ENCODE measurements at places on chromosomes 2 and 18.

DNA sequence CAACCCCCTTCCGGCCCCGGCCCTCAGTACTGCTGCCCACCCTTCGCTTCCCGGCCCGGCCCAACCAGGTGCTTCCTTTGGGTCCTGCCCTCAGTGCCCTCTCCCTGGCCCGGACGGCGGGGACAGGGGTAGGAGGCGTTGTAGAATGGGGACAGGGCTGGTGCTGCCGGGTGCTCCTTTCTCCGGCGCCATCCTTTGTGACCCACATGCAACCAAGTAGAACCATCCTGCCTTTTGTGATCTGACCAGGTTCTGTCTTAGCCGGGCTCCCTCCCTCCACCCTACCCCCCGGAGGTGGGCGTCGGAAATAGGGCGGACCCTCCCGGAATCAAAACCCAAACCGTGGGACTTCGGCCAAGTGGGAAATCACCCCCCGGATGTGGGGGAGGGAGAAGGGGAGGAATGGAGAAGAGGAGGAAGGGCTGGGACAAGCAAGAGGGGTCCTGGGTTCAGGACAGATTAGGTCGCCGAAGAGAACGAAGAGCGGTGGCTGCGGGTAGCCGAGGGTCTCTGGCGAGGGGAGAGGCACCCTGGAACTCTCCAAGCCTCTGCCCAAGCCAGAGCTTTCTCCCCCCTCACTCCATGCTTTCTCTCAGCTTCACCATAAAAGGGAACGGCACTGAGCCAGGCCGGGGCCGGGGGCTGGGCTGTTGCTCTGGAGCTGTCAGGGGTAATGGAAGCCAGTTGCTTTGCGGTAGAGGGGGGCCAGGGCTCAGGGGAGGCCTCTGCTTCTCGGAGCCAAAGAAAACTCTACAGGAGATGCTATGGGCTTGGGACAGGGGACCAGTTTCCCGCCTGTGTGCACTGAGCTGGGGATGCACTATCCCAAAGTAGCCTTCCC, 756 bp upstream of the OST4 start:
- no peak for DNase-seq

GRCh38 chr2:33477473-33478468, 1.3 kb downstream of the RASGRP3 start:
- DNase-seq = no peak

DNA sequence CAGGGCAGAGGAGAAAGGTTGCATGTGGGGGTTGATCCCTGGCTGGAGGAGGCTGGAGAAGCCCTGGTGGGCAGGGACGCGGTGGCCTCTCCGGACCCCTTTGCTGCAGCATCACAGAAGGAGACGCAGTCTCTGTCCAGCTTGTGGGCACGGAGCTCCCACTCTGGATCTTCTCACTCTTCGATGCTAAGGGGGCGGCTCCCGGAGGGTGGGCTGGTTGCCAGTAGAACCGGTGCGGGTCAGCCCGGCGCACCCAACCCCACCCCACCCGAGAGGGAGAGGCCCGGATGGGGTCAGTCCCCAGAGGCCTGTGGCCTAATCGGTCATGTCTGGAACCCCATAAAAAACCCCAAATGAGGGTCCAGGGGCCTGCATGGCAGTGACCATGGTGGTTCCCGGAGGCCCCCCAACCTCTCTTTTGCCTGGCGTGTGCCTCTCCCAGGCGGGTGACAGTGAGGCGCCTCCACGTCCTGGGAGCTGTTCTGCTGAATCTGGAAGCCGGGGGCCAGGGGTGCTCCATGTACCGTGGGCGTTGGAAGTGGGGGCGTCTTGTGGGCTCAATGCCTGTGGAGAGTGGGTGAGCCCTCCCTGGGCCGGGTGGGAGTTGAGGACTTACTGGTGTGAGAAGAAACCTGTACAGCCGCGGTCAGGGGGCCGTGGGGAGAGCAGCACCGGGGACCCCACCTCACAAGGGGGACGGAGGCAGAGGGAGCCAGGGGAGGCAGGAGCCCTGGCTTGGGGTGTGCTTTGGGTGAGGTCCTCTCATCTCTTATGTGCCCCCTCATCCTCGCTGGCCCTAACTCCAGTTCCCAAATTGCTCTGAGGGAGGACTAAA, 79.6 kb downstream of the RTP5 start:
- DNase-seq = no peak

- no peak for DNase-seq
Measured at GRCh38 chr2:128604045-128604444, 285.4 kb upstream of the HS6ST1 start.

- DNase-seq = no peak
Measured at GRCh38 chr2:209145941-209146681, 277.7 kb upstream of the MAP2 start.

- DNase-seq = no peak
Measured at GRCh38 chr2:242052421-242052820, 182.9 kb downstream of the RTP5 start.

- no peak for DNase-seq
Measured at GRCh38 chr2:100821255-100821910, 1.4 kb downstream of the NPAS2 start.

DNA sequence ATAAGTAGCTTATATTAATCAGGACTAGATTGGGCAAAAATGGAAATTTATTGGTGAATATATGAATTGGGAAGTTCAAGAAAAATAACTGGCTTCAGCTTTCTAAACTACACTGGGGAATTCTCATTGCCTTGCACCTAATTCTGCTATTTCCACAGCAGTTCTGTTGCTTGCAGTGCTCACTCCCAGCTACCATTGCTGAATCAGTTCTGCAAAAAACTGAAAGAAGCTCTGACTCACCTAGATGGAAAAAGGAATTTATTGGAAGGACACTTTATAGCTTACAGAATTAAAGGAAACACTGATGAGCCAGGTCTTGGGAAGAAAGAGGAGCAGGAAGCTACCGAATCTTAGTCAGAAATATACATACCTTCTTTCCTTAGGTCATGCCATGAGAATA, 60.3 kb upstream of the ACVR1 start:
- DNase-seq = no peak

- no peak for DNase-seq
Measured at GRCh38 chr2:62999905-63000304, 50.7 kb upstream of the OTX1 start.

- DNase-seq = no peak
Measured at GRCh38 chr2:200742426-200742825, 69.3 kb upstream of the BZW1 start.

DNA sequence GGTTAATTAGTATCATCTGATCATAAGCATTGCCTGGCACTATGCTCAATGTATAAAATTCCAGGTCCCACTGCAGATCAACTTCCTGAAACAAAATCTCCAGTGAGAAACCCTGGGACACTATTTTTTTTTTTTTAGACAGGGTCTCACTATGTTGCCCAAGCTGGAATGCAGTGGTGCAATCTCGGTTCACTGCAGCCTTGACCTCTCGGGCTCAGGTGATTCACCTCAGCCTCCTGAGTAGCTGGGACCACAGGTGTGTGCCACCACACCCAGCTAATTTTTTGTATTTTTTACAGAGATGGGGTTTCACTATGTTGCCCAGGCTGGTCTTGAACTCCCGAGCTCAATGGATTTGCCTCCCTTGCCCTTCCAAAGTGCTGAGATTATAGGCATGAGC, 31.1 kb downstream of the DTNB start:
- no peak for DNase-seq

- DNase-seq = no peak
Measured at GRCh38 chr2:25275575-25275965, 66.2 kb downstream of the DNMT3A start.

- DNase-seq = no peak
Measured at GRCh38 chr2:150357770-150358467, 129.5 kb downstream of the RND3 start.

DNA sequence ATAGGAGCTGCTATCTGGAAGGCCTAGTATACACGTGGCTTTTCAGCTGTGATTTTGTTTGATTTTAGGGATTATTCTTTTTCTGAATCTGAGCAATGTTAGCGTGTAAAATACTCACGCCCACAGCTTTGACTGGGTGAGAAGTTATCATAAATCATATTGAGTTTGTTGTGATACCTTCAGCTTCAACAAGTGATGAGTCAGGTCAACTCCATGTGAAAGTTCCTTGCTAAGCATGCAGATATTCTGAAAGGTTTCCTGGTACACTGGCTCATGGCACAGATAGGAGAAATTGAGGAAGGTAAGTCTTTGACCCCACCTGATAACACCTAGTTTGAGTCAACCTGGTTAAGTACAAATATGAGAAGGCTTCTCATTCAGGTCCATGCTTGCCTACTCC, at the start of gene GKN1:
Gene GKN1, plus strand, starts transcription at position 386 of the 400 bp plus-strand sequence. CDS start 42 bp downstream, outside the sequence.
- DNase-seq = no peak

DNA sequence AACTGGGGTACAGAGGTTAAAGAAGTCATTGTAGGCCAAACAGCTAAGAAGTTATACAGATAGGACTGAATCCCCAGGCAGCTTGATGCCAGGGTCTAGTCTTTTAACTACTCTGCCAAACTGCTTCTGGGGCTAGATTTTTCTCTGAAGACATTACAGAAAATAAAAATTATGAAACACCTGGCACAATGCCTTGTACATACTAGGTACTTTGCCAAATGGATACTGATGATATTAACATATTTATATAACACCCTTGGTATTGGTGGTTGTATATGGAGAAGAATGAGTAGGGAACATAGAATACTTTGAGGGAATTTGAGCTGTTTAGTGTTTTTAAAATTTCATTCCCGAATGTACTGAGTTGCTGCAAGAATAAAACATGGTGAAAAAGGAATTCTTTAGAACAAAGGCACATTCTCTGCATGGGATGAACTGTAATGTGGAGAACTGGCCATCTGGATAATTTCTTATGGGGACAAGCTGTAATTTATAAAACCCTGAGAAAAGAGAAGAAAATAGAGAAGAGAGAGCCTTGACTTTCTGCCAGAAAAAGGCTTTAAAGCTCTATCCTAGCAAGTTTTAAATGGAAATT, 210.9 kb upstream of the TMEM200C start:
- DNase-seq = no peak

DNA sequence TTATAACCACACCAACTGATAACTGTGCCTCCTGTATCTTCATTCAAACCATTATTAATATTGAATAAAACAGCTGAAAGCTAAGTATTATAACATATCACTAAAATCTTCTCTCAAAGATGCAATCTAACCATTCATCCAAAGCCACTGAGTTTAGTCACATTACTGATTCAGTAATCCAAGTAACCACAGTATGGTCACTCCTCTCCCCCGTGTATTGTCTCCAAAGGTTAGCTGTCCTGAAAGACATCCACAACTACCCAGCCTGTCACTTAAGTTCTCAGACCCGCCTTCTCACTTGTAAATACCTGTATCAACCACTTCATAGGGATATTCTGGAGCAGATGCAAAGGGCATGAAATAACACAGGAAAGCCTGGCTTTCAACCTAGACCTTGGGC, 213.4 kb upstream of the BOD1L2 start:
- no peak for DNase-seq

DNA sequence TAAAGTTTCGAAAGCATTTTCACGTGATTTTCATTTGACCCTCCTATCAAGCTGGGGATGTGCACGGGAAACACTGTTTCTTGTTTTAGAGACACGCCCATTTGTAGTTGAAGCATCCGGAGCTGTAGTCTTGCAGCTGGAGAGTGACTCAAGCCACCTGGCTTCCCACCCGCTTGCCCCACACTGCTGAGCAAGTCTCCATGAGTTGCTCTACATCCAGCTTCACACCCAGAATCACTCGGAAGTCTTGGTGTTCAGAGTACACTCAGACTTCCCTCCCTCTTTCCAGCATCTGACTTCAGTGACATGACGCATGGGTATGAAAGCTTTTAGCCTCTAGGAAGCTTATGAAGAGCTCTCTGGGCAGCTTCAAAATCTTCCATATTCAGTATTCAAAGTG, 262.4 kb downstream of the NBAS start:
- DNase-seq = no peak

- no peak for DNase-seq
Measured at GRCh38 chr2:166239548-166239947, 111.7 kb upstream of the SCN1A start.

DNA sequence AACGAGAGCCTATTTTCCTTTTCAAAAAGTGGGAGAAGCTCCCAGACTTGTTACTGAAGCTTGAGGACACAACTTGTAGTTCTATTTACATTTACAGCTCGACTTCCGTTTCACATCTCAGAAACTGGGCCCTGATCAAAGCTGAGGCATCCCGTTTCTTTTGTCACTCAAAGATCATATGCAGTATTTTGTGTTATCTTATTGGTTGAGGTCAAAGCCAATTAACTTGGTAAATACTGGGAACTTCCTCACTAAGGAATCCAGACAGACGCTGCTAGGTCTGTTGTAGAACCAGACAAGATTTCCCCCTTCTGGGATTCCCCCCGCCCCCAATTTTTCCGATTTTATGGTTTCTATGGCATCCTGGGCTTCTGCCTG, 50.3 kb downstream of the TSN start:
- no peak for DNase-seq

GRCh38 chr18:26546170-26546874, 2.0 kb downstream of the KCTD1 start:
- no peak for DNase-seq

GRCh38 chr2:232838406-232838874, 31.6 kb upstream of the SNORC start:
- DNase-seq = no peak

GRCh38 chr2:11891671-11892440, 145.4 kb downstream of the LPIN1 start:
- DNase-seq = no peak

DNA sequence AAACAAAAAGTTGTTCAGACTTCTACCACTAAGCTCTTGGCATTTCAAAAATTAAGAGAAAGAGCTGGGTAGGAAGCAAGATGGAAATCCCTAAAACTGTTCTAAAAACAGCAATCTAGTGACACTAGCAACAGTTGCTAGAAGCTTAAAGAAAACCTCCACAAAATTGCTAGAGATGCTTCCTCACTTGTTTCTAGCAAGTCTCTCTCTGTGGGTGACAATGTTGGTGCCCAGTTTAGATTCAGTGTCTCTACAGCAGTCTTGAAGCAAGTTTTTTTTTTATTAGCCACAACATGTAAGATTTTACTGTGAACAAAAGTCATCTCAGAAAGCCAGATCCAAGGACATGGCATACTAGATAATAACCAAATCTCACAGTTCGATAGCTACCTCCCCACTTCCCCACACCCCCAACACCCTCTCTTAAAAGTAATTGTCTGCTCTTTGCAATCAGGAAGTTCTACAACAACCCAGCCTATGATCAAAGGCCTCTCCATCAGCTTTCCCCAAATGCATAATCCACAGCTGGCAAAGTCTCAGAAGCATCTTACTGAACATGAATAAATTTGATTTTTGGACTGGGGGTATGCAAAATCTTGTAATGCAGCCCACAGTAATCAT, 70.0 kb downstream of the ANKRD44 start:
- no peak for DNase-seq

DNA sequence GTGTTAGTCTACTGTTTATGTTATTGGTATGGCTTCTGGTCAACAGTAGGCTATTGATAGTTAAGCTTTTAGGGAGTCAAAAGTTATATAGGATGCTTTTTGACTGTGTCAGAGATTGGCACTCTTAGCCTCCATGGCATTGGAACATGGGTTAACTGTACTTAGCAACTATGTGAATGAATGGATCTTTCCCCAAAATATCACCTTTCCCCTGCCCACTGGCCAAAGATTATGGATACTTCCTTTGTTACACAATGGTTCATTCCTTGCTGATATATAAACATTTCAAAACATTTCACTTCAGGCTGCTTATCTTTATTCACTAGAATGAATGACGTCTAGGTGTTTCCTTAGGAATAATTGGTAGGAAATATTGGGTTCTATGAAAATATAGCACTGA, 62.1 kb upstream of the DOCK10 start:
- no peak for DNase-seq

GRCh38 chr2:78411303-78411702, 614.2 kb upstream of the REG3G start:
- DNase-seq = no peak
